ENCODE measurements at places on chromosomes 4 and X. TPM values are rescaled to one million over a fixed set of nuclear protein-coding genes. Genes with fewer than 3 reads are reported as not detected.

The KIT gene
- not detected for total RNA-seq

The RNF128 gene
- not detected for total RNA-seq

The MYL5 gene
- 11.6 TPM for total RNA-seq

The MAGEA9B gene
- total RNA-seq = not detected

The CRLF2 gene
- 0.77 TPM for total RNA-seq

The ASB11 gene
- total RNA-seq = not detected

The HPF1 gene
- total RNA-seq = 23.3 TPM

The PPP2R2C gene
- 36.4 TPM for total RNA-seq

The ERAS gene
- not detected for total RNA-seq

The PCSK1N gene
- 48.4 TPM for total RNA-seq

The RAPGEF2 gene
- total RNA-seq = 14.7 TPM

The MUC7 gene
- total RNA-seq = not detected

The CDKL2 gene
- 0.82 TPM for total RNA-seq

The GPC3 gene
- not detected for total RNA-seq

The CCDC110 gene
- total RNA-seq = 0.34 TPM

The PPP1R2C gene
- total RNA-seq = not detected

The BEX1 gene
- not detected for total RNA-seq

The PAGE2B gene
- not detected for total RNA-seq

The PRDM8 gene
- 0.12 TPM for total RNA-seq

The BTK gene
- 0.20 TPM for total RNA-seq

The MSX1 gene
- 8.2 TPM for total RNA-seq

The CFI gene
- total RNA-seq = 0.65 TPM

The FOXR2 gene
- not detected for total RNA-seq

The CYTL1 gene
- total RNA-seq = not detected

The PCDH19 gene
- total RNA-seq = not detected

The GAGE12H gene
- total RNA-seq = not detected

The CHRNA9 gene
- 1.0 TPM for total RNA-seq

The APOOL gene
- total RNA-seq = 8.4 TPM

The MTMR8 gene
- 0.53 TPM for total RNA-seq

The SUPT20HL1 gene
- not detected for total RNA-seq

The DUSP21 gene
- not detected for total RNA-seq

The TAF7L gene
- 0.20 TPM for total RNA-seq

The RAI2 gene
- total RNA-seq = 0.15 TPM

The REELD1 gene
- not detected for total RNA-seq

The LANCL3 gene
- not detected for total RNA-seq

The FHDC1 gene
- total RNA-seq = 0.64 TPM

The CD38 gene
- 12.5 TPM for total RNA-seq

The IKBKG gene
- total RNA-seq = 47.0 TPM

The CCDC160 gene
- not detected for total RNA-seq

The MTNR1A gene
- 1.2 TPM for total RNA-seq

The GPRASP1 gene
- total RNA-seq = 0.22 TPM

The TENM3 gene
- 0.86 TPM for total RNA-seq

The CCSER1 gene
- not detected for total RNA-seq

The F8A3 gene
- 0.55 TPM for total RNA-seq

The SRPX2 gene
- total RNA-seq = 2.3 TPM

The NR3C2 gene
- not detected for total RNA-seq

The CD99 gene
- total RNA-seq = 311 TPM

The TRIM60 gene
- not detected for total RNA-seq

The MAGEA11 gene
- not detected for total RNA-seq

The KIAA1210 gene
- total RNA-seq = not detected

The NEIL3 gene
- 9.5 TPM for total RNA-seq

The RPS6KA6 gene
- total RNA-seq = 6.5 TPM

The ARAP2 gene
- 0.64 TPM for total RNA-seq

The SASH3 gene
- total RNA-seq = not detected

The BEX2 gene
- total RNA-seq = 9.2 TPM

All from A549 treated with Mapracorat at 1 μM for 4 hours (cell line).